Activated CD4-positive, alpha-beta T cell treated with anti-CD3 and anti-CD28 coated beads, Interleukin-2, amount 10 ng/mL, durations not matched to agents 24 days and 14 days (primary cell): ENCODE measurements at places on chromosomes 12 and 14.

DNA sequence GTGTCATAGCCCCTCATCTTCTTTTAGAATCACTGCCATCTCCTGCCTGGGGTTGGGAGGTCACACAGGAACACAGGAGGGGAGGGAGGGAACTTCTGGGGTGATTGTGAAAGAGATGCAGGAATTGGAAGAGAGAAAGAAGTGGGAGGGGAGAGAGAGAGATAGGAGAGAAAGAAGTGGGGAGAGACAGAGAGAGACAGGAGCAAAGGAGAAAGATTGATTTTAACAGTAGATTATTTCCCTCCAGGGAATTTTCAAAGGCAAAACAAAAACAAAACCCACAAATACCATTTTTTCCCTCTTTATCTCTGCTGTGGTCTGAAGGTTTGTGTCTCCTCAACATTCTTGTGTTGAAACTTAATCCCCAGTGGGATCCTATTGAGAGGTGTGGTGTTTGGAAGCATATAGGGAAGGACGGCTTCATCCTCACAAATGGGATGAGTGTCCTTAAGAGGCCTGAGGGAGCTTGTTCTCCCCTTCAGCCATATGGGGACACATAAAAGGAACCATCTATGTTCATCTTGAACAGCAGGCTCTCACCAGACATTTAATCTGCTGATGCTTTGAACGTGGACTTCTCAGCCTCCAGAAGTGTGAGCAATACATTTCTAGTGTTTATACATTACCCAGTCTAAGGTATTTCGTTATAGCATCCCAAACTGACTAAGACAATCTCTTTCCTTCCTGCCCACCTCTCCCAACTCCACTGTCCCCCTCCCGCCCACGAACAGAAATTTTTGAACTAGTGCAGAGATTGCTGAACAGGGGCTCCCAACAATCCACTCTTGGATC lies 134.9 kb upstream of the MAX start:
- DNase-seq = no peak

DNA sequence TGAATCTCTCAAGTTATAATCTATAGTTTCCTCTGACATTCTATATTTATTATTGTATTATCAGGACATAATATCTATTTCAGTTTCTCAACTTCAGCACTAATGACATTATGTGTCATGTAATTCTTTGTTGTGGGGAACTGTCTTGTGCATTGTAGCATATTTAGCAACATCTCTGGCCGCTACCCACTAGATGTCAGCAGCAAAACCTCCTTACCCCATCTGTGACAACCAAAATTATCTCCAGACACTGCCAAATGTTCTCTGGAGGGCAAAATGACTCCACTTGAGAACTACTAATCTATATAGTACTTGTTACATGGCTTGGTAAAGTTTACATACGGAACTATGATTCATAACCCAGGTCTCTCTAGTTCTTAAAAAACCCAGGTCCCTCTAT lies 110.2 kb downstream of the RASSF9 start:
- no peak for DNase-seq

DNA sequence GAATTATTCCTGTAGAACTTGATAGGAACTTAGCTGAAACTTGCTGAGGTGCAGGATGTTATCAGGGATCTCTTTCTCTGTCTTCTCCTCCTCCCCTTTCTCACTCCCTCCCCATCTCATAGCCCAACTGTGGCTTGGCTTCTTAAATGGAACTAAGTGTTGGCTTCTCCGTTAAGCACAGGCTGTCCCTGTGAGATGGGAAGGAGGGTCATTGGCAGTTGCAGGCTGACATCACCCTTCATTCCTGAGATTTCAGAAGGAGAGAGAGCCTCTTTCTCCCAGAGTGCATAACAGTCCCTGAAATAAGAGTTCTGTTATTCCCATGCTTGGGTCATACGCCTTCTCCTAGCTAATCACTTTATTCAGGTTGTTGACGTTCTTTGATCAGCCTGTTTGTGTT lies 162.0 kb downstream of the UNC79 start:
- no peak for DNase-seq

GRCh38 chr14:105247715-105248367 lies 492 bp upstream of the BTBD6 start:
- no peak for DNase-seq

DNA sequence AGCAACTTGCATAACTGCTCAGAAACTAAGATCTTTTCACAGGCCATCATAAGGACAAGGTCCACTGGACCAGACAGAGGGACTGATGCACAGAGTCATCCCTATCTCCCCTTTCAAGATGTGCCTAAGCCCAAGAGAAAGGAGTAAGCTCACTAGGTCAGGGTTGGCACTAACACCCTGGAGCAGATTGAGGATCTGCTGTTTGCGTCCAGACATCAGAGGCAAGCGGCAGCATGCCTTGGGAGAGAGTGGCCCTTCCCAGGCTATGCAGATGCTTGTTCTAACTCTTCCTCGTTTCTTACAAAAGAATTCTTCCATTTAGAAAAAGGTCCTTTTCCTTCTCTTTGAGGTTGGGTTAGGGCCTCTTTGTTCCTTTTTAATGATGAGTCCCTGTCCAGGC lies 187.2 kb downstream of the KCNA5 start:
- DNase-seq = no peak
